ENCODE measurements at places on chromosomes 12 and 14.

DNA sequence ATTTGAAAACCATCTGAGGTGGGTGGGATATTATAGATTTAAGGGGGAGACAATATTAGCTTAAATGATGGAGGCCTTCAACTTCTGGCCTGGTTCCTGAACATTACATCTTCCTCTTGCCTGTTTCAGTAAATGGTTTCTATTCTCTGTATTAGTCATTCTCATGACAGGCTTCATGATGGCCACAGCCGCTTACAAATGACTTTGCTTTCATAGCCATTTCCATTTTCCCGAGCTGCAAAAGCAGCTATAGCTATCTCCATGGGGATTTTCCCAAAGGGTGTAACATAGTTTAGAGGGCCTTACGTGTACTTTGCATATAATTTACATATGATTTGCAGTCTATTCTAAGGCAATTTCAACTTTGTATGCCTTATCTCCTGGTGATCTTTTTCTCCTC is 121.8 kb downstream of the NRXN3 start:
- no peak overlapping the region for H3K4me3 ChIP-seq
- no peak for DNase-seq
- peaks cover 19% of the 10 kb centered on the region for H3K27me3 ChIP-seq
- no peaks in the 10 kb centered on the region for H3K4me1 ChIP-seq

GRCh38 chr12:106132175-106133135 is 6.3 kb downstream of the NUAK1 start:
- H3K4me3 ChIP-seq: no peak overlapping the region
- peak overlapping the region; percentile 78 for H3K27ac ChIP-seq
- no peak for DNase-seq
- H3K27me3 ChIP-seq: no peaks in the 10 kb centered on the region

- no peak overlapping the region for H3K27ac ChIP-seq
- no peak overlapping the region for H3K4me3 ChIP-seq
- DNase-seq: no peak
- H3K27me3 ChIP-seq: no peaks in the 10 kb centered on the region
Observed at GRCh38 chr14:58713677-58714076, 75.9 kb downstream of the DACT1 start.

GRCh38 chr12:34054938-34055337 is 32.6 kb downstream of the ALG10 start:
- no peak overlapping the region for H3K4me3 ChIP-seq
- DNase-seq: no peak
- no peak overlapping the region for H3K27ac ChIP-seq
- H3K27me3 ChIP-seq: no peaks in the 10 kb centered on the region
- H3K4me1 ChIP-seq: no peaks in the 10 kb centered on the region
- H3K36me3 ChIP-seq: peaks cover 2% of the 10 kb centered on the region

DNA sequence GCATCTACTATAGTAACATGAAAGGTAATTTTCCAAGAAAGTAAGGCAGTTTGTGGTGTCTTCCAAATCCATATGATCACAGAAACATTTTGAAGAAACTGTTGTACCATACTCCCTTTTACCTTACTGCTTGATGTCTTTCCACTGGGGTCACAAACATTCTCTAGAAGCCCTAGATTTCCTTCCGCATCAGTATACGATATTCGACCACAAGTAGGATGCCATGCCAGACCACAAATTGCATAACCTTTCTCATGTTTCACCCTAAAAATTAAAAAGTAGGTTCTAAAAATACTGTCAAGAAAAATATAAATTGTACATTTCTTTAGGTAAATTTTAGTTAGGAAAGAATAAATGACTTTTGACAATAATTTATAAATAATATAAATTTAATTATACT is 26.5 kb downstream of the WDHD1 start:
- DNase-seq: no peak
- no peaks in the 10 kb centered on the region for H3K4me1 ChIP-seq
- no peaks in the 10 kb centered on the region for H3K27me3 ChIP-seq
- H3K4me3 ChIP-seq: no peak overlapping the region
- H3K36me3 ChIP-seq: peaks cover 15% of the 10 kb centered on the region

DNA sequence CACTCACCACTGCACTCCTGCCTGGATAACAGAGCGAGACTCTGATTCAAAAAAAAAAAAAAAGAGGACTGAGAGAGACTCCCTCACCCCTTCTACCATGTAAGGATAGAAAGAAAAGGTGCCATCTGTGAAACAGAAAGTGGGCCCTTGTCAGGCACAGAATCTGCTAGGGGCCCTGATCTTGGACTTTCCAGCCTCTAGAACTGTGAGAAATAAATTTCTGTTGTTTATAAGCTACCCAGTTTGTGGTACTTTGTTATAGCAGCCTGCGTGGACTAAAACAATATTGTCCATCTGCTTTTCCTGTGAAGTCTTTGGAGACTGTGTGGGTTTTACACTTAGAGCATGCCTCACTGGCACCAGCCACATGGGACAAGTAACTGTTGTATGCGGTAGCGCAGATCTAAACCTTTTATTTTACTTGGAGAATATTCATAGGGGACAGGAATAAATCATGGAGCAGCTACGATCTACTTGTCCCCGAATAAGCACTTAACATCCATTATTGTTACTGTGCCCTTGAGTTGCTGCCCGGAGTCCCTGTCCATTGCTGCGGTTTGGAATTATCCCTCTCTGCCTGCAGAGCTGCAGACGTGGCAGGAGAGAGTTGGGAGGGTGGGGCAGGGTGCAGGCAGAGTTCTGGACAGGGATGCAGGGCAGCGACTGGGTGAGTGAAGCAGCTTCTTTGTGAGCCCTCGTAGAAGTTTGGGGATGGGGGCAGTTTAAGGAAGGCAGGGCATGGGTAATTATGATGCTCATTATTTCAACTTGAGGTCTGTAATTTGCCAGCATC is 52.4 kb upstream of the STON2 start:
- H3K4me3 ChIP-seq: no peak overlapping the region
- H3K27ac ChIP-seq: no peak overlapping the region
- H3K27me3 ChIP-seq: no peaks in the 10 kb centered on the region
- DNase-seq: no peak

DNA sequence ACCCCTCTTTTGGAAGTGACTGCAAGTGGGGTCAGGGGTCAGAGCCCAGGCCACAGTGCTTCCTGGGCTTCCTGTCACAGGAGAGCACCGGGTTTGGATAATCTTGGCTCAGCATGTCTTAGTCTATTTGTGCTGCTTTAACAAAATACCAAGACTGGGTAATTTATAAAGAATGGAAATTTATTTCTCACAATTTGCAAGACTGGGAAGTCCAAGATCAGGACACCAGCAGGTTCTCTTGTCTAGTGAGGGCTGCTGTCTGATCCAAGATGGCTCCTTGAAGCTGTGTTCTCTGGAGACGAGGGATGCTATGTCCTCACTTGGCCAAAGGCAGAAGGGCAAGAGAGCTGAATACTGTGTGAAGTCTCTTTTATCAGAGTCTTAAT is 74.1 kb downstream of the RIN3 start:
- H3K27me3 ChIP-seq: no peaks in the 10 kb centered on the region
- peaks cover 27% of the 10 kb centered on the region for H3K36me3 ChIP-seq
- peaks cover 20% of the 10 kb centered on the region for H3K4me1 ChIP-seq
- DNase-seq: no peak
- no peak overlapping the region for H3K4me3 ChIP-seq

DNA sequence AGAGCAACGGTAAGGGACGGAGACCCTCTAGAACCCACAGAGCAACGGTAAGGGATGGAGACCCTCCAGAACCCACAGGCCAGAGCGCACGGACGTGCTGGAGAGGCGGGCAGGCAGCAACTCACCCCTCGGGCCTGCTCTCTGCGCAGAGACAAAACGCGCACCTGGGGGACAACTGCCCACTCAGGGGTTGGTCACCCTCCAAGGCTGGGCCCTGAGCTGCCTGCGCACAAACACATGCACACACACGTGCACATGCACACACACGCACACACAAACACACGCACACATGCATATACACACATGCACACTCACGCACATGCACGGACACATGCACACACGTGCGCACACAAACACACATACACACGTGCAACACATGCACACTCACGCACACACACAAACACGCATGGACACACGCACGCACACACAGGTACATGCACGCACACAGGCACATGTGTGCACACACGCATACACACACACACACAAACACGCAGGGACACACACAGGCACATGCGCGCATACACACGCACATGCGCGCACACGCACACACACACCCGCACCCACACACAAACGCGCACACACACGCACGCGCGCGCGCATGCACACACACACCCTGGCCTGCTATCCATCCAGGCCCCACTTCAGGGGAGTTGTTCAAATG is 88.3 kb downstream of the NCOR2 start:
- no peak for DNase-seq
- no peaks in the 10 kb centered on the region for H3K27me3 ChIP-seq
- H3K4me1 ChIP-seq: peaks cover 18% of the 10 kb centered on the region
- no peak overlapping the region for H3K4me3 ChIP-seq
- peaks cover 44% of the 10 kb centered on the region for H3K36me3 ChIP-seq

DNA sequence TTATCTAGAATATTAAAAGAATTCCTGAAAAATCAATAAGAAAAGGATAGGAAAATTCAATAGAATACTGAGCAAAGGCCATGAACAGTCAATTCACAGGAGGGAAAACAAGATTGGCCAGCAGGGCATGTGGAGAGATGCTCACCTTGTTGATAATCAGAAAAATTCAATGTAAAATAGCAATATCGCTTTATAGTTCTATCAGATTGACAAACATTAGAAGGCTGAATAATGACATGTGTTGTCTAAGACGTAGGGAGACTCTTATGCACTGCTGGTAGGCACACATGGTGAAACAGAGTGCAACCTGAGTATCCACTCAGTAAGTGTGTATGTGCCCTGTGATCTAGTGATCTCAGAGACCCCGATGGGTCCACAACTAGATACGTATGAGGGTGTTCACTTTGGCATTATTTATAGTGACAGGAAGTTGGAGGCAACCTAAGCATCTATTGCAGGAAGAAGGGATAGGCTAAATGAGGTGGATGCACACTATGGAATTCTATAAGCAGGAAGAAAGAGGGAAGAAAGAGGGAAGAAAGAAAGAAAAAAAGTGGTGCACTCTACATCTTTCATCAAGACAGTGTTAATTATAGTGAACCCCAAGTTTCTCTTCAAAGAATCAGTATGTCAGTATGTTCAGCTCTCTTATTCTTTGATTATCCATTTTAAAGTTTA is 3.8 kb upstream of the ANKRD33 start:
- peaks cover 6% of the 10 kb centered on the region for H3K27me3 ChIP-seq
- peaks cover 12% of the 10 kb centered on the region for H3K4me1 ChIP-seq
- no peaks in the 10 kb centered on the region for H3K36me3 ChIP-seq
- DNase-seq: no peak
- H3K27ac ChIP-seq: no peak overlapping the region

DNA sequence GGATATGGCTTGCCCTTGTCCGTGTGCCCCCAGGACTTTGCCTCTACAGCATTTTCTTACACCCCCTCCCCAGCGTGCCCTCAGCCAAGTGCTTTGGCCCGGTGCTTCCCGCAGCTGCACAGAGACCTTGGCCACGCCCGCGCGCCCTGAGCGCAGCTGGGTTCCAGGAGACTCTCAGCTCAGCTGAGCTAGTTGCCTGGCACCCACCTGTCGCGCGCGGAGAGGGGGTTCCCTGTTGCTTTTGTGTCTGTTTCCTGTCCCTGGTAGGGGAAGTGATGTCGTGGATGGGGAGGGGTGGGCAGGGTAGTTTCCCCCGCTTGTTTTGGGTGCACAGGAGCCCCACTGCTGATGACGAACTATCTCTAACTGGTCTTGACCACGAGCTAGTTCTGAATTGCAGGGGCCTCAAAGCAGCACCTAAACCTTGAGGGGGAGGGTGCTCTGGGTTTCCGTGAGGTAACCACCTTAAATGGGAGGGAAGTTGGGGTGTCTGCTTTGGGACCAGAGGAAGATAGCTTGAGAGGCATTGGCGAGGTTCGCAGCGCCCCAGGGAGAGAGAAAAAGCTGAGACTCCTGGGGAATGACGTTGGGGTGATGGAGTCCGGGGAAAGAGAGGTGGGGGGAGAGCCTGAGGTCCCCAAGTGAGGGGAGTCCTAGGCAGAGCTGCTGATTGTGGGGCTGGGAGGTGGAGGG is 1.5 kb downstream of the DIO3 start:
- H3K36me3 ChIP-seq: peaks cover 2% of the 10 kb centered on the region
- H3K27me3 ChIP-seq: peaks cover 90% of the 10 kb centered on the region
- H3K4me1 ChIP-seq: peaks cover 14% of the 10 kb centered on the region
- peak overlapping the region; percentile 69 for H3K27ac ChIP-seq

DNA sequence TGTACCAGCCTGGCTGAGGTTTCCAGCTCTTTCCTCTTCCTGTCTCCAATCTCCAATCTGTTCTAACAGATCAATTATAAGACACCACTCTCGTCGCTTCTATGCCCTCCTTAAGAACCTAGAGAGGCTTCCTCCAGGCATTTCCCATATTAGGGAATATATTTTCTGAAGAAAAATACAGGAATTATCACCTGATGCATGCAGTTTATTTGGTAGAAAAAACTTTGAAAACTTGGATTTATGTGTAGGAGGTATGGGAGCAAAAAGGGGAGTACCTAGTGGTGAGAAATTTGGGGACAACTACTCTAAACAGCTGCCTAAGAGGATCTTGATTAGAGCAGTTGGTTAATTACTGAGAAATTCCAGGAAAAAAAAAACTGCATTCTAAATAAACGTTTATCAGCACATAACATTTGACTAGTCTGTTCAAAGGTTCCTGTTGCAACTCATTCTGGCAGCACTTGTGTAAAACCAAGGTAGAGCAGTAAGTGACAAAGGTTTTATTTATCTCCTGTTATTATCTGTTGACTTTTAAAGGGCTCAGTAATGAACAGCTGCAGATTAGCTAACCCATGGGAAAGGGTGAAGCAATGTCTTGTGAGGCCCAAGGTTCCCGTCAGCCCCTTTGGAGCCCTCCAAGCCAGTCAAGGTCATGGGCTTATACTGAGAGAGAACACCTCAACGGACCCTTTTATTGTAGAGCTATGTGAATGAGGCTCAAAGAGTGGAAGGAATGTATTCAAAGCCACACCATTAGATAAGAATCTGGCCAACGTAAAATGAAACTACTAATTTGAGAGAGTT is 36.4 kb upstream of the NR1H4 start:
- no peak overlapping the region for H3K27ac ChIP-seq
- no peak overlapping the region for H3K4me3 ChIP-seq
- H3K4me1 ChIP-seq: peaks cover 6% of the 10 kb centered on the region
- no peak for DNase-seq
- H3K36me3 ChIP-seq: no peaks in the 10 kb centered on the region
- H3K27me3 ChIP-seq: no peaks in the 10 kb centered on the region

DNA sequence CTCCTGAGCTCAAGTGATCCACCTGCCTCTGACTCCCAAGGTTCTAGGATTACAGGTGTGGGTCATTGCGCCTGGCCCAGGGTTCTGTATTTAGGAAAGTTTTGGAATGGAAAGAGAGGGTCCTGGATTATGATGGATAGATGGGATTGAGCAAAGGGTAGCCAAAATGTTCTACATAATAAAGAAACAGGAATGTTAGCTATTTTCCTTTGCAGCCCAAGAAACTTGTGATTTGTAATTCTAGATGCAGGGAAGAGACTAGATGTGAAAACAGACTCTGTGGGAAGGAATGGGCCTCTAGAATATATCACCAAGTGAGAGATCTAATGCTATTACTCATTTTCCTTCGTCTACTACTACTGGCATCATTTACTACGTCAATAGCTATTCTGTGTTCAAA is 29.6 kb upstream of the HELB start:
- H3K27ac ChIP-seq: no peak overlapping the region
- H3K4me1 ChIP-seq: no peaks in the 10 kb centered on the region
- H3K4me3 ChIP-seq: no peak overlapping the region
